Cerebellum (tissue), 4 donors: ENCODE measurements at places on chromosomes 7 and 10.

GRCh38 chr7:91457208-91457607 lies 193.0 kb downstream of the FZD1 start:
- no peak for DNase-seq

DNA sequence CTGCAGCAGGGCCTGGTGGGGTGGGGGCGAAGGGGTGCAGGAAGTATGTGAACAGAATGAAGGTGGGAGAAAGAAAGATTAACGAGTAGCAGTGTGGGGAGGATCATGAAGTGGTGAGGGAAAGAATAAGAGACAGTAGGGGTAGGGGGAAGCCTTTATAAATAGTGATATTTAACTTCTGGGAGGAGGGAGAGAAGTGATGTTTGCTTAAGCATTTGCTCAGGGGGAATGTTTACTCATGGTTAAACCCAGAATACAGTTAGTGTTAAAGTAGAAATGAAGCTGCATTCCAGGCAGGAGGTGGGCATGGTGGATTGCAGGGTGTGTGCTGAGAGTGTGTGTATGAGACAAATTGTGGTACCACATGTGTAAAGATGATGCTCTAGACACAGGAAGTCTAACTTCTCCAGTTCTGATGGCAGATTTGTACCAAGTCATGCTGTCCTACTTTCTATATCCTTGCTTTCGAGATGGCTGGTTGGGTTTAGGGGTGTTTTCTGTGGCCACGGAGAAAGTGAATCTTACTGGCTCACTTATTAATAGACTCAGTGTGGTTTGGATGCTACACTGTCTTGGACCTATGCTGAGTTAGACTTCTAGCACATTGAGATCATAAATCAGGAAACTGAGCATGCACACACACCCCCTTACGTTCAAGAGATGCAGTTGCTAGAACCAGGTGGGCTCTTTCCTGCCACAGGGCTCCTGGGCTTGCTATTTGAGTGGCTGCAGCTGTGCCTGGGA lies 10.6 kb upstream of the DNMBP start:
- no peak for DNase-seq

DNA sequence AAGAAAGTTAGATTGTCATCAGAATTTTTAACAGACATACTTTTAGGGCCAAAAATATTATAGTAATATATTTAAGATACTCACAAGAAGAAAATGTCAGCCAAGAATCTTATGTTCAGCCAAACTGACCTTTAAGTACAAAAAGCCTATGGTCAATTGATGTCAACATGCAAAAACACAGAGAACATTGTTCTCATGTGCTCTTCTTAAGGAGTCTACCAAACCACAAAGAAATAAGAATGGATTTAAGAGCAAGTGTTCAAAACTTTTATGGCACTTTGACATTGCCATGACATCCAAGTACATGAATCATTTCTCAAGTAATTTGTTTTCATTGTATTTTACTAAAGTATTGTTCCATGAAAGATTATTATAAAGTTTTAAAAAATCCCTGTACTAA lies 180.4 kb downstream of the TMEM26 start:
- DNase-seq = no peak

DNA sequence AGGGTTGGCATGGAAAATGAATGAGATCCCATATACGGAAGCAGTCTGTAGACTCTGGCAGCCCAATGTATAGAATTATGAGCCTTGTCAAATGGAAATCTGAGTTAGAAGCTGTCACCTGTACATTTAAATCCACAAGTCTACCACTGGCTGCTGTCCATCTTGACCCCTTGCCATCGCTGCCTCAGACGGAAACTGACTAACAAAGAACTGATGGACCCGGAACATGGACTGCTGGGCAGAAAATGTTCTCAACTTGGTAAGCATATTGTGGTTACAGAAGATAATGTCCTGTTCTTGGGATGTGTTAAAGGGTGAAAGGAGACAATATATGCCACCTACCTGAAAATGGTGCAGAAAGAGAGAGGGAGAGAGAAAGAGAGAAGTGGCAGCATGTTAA lies 37.5 kb downstream of the PARP12 start:
- DNase-seq = no peak

GRCh38 chr10:51699145-51699474 lies 285 bp downstream of the CSTF2T start:
- no peak for DNase-seq

- DNase-seq = no peak
Measured at GRCh38 chr10:79186486-79187120, 117.8 kb downstream of the ZMIZ1 start.

DNA sequence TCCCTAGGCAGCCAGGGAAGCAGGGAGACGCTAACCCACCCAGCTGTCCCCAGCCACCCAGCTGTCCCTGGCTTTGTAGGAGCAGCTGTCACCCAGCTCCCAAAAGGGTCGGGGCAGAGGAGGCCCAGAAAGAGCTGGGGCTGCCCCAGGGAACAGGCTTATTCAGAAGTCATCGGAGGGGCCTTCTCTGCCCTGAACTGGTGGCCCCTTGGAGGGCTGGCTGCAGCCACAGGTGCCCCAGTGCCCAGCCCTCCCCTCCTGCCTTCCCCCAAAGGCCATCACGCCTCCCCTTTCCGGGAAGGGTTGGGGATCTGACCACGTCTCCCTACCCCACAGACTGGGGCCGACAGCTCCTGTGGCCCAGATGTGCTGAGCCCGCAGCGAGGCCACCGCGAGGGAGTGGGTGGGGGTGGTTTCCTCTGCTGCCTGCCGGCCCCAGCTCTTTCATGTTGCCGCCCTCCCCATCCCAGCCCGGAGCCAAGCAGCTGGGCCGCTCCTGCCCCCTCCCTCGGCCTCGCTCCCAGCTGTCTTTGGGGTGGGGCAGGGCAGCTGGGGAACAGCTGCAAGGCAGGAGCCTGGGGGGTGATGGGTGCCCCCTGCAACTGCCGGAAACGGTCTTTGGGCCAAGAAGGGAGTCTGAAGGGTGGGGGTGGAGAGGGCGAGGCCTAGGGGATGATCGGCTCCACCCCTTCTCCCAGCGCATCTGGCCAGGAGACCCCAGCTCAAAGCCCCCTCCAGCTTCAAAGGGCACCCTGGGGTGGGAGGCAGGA lies 16.8 kb downstream of the TRIM8 start:
- DNase-seq = no peak

GRCh38 chr10:128992770-128993169 lies 474.3 kb upstream of the MGMT start:
- no peak for DNase-seq

DNA sequence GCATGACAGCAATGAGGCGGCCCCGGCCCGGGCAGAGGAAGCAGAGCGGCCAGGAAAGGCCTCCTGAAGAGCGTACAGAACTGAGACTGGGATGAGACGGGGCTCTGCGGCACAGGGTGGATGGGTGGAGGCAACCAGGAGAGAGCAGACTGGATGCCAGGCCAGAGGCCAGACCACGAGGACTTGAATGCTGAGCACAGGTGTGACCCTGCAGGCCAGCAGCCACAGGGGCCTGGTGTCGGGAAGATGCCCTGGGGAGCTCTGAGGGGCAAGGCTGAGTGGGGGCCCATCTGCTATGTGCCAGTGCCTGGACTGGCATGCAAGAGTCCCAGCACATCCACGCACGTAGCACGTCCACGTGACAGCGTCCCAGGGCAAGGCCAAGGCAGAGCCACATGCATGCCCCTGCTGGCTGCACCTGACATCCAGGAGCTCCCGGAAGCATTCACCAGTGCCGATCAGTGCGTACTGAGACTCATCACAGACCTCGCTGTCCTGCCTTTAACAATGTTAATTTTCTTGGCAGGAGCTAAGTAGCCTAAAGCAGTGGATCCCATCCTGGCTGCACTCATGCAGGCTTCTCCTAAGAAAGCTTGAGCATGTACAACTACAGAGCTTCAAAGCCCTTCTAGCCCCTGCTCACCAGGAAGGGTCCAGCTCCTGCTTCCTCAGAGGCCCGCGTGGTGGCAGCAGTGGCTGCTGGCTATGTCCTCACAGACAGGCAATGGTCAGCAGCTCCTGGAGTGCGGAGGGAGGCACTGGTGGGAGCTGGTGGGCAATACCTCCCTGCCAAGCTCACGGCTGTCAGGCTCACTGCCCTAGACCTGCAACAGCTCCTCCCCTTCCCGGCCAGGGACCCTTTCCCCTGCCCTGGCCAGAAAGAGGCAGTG lies 18.0 kb downstream of the GRID1 start:
- DNase-seq = no peak

- DNase-seq = no peak
Measured at GRCh38 chr7:137674551-137675409, 172.0 kb downstream of the DGKI start.

DNA sequence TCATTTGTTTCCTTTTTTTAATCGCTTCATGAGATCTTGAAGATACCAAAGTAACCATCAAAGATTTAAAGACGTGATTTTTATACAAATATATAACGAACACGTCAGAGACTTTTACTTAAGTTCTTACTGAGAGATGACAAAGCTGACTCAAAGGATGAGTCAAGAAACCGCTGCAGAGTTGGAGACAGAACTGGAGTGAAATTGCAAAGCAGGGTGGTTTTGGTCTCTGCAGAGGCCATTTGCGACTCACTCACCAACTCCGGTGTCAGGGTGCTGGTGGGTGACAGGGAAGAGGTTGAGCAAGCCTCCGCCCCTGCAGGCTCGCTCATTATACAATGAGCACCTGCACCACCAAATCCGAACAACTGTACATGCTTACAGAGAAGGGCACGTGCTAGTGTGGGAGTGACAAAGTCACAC lies 75.2 kb downstream of the DNAJB6 start:
- DNase-seq = no peak

DNA sequence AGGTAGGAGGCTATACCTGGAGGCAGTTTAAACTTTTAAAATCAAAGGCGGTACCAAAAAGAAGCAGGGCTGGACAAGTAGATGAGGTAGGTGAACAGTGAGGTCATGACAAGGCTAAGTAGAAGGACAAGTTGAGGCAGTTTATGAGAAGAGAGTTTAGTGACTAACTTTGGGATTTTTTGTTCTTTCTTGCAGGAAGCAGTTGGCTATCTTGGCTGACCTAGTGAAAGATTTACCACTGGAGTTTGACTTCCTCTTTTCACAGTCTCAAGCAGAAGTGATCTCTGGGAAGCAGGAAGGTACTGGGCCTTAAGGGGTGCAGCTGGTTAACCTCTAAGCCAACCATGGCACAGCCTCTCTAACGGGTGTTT lies 26.3 kb downstream of the ENTPD7 start:
- no peak for DNase-seq

- DNase-seq = no peak
Measured at GRCh38 chr10:71234970-71235685, 22.8 kb downstream of the UNC5B start.

- no peak for DNase-seq
Measured at GRCh38 chr10:31753681-31754080, 174.9 kb downstream of the ARHGAP12 start.

DNA sequence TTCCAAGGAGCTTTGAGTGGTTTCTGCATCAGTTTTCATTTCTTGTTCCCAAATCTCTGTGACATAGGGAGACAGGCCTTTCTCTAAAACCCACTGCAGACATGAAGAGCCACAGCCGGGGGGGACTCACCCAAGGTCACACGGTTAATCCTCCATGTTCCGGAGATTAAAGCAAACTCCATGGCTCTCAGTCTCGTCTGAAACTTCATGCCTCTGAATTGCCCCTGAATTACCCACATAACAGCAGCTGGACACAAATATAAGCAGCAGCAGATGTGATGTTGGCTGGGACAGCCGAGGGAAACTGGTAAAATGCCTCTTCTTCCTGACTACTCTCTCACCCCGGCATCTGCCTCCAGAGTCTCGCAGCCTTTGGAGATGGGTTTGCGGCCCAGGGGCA lies 402.2 kb downstream of the DNAJB6 start:
- no peak for DNase-seq

DNA sequence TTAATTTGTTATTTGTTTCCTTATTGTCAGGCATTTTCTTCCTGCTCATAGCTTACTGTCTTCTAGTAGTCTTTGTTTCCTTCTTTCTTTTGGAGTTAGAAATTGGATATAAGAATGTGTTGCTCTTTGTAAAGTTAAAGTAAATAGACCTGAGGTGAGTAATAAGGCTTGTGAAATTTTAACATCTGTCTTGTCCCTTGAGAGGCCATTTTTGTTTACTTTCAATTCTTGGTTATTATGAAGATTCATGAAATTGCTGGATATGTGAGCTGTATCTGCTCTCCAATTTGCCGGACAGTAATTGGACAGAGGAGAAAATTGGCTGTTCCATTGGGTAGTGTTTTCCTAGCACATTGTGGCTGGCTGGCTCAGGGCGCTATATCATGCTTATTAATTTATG lies 260.7 kb downstream of the EXOC4 start:
- DNase-seq = no peak

DNA sequence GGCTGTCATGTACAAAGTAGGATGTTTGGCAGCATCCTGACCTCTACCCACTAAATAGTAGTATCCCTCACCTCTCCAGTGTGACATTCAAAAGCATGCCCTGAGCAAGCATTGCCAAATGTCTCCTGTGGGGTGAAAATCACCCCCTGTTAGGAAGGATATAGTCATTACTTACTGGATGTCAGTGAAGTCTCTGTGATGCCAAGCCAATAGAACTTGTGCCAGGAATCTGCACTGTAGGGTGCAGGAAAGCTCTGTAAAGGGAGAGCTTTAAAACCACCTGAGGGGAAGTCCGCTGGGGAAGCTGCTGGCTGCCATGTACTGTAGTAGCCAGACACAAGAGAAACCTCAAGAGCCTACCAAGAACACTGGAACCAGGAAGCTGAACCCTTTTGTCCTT lies 170.7 kb upstream of the DKK1 start:
- DNase-seq = no peak

DNA sequence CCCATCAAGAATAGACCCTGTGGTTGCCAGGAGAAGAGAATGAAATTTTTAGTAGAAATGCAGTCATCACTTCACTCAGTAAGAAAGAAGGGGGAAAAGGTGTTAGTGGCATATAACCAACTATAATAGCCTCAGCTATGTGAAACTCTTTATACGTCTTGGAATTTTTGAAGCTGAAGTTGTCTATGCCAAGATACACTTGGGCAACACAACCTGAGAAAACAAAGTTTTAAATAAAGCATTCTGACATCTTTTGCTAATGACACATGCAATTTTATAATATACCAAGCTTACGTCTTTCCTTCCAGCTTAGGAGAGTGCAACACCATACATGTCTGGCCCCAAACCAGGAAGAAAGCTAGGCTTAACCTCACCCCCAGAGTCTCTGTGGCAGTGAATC lies 40.8 kb upstream of the ZNF438 start:
- no peak for DNase-seq

GRCh38 chr10:84294766-84295447 lies 33.5 kb upstream of the CCSER2 start:
- DNase-seq = no peak

DNA sequence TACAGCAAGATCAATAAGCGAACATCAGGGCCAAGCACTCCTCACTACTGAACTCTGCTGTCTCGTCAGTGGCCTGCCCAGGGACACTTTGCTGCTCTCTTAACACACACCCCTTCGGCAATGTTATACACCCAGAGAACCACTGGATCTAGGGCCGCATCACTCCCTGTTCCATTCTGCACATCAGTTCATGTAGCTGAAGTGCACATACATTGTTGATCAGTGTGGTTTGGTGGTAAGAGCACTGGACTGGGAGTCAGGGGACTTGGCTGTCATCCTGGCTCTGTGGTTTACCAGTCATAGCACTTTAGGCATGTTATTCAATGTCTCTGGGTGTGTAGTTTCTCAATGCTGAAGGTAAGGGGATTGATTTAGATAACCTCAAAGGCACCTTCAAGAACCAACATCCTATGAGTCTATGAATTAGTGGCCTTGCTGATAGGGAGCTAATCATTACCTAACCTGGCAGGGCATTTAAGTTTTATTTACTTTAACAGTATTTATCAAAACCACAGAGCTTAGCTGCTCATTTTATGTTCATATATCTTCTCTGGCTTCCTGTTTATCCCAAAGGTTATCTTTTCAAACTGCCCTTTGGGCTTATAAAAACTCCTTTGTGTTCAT lies 24.8 kb downstream of the DUSP5 start:
- no peak for DNase-seq

- DNase-seq = no peak
Measured at GRCh38 chr10:119689016-119689580, 36.8 kb upstream of the INPP5F start.
